ENCODE measurements at places on chromosomes 6 and 20. TPM values are rescaled to one million over a fixed set of nuclear protein-coding genes. Genes with fewer than 3 reads are reported as not detected.

Gene SIRPD
- total RNA-seq: 0.68 TPM

DNA sequence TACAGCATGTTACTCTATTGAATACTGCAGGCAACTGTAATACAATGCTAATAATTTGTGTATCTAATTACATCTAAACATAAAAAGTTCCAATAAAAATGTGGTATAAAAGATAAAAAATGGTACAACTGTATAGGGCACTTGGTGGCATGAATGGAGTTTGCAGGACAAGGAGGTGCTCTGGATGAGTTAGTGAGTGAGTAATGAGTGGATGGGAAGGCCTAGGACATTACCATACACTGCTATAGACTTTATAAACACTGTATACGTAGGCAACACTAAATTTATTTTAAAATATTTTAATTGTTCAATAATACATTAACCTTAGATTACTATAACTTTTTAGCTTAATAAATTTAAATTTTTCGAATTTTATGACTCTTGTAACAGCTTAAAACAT is 579.6 kb upstream of the MAN1A1 start:
- DNase-seq: no peak

GRCh38 chr20:24628985-24629384 is 159.6 kb downstream of the SYNDIG1 start:
- DNase-seq: no peak

DNA sequence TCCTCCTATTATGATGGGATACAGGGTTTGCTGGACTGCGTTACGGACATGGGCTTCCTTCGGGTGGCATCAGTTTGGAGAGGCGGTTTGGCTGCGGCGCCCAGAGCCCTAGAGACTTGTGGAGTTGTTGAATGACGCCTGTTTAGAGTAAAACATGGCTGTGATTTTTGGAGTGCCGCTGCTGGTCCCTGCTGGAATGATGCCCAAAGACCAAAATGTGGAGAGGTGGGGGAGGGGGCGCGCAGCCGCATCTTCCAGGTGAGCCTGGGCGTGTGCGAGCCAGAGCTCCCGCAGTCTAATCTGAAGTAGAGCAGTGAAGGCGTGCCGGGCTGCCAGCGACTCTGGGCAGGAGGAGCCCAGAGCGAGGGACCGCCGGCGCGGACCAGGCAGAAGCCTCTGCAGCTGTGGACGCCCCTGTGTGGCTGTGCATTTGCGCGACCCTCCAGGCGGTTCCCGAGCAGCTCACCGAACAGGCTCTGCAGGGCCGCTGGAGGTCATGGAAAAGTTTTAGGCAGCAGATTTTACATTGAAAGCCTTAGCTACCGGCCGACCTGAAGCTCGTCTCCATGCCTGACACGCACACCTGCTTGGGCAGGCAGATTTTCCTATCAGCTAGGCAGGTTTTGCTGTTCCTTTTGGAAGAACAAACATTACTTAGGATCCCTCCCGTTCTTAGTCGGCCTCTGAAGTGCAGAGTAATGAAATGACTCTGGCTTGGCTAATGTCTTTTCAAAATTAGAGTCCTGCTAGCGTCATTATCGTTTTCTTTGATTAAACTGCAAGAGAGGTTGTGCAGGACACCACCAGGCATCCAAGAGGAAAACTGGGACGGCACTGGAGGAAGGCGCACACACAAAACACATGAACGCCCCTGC is 298.2 kb downstream of the PHACTR1 start:
- no peak for DNase-seq

DNA sequence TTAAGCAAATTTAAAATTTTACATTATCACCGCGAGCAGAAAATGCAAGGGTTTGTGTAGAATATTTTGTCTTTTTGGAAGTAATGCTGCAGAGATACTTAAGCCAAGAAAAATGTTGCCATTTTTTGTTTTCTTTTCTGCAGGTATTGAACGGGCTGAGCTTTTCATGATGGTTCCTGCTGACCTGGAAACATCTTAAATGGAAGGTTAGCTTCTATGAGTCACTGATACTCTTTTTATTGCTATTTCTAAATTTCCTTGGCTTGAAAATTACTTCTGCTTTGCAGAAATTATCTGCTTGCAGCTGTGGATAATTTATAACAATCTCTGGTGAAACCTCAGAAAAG is 12.7 kb downstream of the SYTL3 start:
- no peak for DNase-seq

GRCh38 chr6:154169193-154169847 is 130.3 kb downstream of the OPRM1 start:
- DNase-seq: peak; percentile 51

DNA sequence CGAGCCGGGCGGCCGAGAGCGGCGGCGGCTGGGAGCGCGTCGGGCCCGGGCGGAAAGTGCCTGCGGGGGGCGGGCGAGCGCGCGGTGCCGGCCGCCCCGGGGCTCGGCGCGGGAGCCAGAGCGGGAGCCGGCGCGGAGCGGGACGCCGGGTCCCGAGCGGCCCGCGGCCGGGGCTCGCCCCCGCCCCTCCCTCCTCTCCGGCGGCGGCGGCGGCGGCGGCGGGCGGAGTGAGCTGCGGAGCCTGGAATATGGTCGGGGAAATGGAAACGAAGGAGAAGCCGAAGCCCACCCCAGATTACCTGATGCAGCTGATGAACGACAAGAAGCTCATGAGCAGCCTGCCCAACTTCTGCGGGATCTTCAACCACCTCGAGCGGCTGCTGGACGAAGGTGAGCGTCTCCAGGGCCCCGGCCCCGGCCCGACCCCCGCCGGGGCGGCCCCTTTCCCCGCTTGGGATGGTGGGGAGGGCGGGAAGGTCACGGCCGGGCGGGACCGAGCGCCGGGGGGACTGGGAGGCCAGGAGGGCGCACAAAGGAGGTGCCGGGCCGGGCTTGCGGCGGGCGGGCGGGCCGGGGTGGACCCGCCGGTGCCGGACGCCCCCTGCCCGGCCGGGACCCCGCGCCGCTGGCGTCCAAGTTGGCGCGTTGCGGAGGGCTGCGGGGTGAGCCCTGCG is 565 bp downstream of the QKI start:
- DNase-seq: no peak

DNA sequence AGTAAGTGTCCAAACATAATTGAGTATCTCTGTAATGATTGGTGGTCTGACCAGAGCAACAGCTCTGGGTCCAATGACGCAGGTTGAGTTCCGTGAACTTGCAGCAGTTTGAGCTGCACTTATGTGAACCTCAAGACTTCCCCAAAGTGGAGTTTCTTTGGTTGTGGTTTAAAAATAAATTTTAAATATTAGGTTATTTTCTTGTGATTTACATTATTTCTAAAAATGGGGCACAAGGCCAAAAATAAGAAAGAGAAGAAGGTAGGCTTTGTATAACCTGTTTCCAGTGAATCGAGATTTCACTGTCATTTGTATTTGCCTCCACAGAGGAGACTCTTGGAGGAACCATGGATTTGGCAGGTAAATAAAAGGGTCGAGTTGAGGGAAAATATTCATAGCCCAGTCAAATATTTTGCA is 166.4 kb upstream of the ZNF217 start:
- no peak for DNase-seq

GRCh38 chr6:34593701-34594100 is 37.6 kb upstream of the SPDEF start:
- no peak for DNase-seq

Data from RPMI7951 (cell line).